ENCODE measurements at places on chromosomes 1 and 21.

DNA sequence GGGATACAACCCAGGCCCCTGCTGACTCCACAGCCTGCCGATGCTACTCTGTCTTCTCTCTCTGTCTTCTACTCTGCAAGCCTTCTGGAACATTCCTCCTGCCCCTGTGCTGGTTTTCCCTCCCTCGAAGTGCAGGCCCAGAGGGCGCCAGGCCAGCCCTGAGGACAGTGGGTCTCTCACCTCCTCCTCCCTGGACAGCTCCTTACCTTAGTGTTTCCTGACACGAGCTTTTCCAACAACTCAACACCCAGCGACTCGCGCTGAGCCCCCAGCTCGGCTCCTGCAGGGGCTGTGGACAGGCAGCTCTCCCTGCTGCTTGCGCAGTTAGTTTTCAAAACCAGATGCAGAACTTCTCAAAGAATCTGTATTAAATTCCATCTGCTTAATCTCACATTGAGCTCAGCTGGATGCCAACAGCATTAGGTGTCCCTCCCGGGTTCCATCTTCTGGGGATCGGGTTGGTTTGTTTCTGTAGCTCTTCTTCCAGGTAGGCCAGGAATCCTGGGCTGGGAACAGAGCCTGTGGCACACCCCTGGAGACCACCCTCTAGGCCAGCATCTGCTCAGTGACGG, 54.2 kb downstream of the PTPRU start:
- DNase-seq: no peak

- DNase-seq: no peak
Observed at GRCh38 chr1:51653127-51653526, 36.2 kb downstream of the OSBPL9 start.

GRCh38 chr1:202161151-202162046, 997 bp upstream of the PTPN7 start:
- DNase-seq: no peak

GRCh38 chr1:86382878-86383277, 13.2 kb downstream of the ODF2L start:
- DNase-seq: no peak

DNA sequence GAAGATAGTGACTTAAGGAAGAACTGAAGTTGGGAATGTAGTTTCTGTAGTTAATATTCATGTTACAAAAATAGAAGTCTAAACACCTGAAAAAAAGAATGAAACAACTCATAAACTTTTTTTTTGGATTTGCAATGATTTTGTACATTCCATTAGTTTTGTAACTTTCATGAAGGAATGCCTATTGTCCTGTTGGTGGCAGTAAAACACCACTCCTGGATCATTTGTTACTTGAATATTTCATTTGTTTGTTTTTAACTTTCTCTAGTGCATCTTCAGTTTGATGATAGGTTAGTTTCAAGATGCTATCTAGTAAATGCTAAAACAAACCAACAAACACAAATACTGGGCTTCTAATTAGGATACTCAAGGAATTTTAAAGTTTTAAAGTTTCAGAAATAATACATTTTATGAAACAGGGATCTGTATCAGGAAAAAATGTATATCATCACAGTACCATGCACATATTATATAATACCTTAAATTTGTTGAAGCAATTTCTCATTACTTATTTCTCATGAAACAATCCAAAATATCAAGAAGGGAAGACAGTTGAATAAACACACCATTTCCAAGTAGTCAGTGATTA, 229.7 kb upstream of the CACYBP start:
- peak; percentile 39 for DNase-seq

- DNase-seq: no peak
Observed at GRCh38 chr1:30730346-30731108, 7.1 kb upstream of the MATN1 start.

DNA sequence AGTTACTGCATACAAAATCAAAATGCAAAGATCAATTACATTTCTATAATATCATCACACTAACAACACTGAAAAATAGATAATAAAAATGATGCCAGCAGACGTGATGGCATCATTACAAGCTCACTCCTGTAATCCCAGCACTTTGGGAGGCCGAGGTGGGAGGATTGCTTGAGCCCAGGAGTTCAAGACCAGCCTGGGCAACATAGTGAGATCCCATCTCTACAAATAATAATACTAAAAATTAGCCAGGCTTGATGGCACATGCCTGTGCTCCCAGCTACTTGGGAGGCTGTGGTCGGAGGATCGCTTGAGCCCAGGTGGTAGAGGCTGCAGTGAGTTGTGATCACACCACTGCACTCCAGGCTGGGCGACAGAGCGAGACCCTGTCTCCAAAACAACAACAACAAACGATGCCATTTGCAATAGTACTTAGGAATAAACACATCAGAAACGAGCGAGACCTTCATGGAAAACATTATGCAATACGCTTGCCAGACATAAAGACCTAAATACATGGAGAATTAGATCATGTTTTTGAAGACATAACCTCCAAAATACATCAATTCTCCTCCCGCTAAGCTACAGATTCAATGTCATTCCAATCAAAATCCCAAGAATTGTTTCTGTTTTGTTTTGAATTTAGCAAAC, 86.6 kb upstream of the ERRFI1 start:
- DNase-seq: no peak

- DNase-seq: no peak
Observed at GRCh38 chr1:173506437-173506836, 29.3 kb downstream of the PRDX6 start.

DNA sequence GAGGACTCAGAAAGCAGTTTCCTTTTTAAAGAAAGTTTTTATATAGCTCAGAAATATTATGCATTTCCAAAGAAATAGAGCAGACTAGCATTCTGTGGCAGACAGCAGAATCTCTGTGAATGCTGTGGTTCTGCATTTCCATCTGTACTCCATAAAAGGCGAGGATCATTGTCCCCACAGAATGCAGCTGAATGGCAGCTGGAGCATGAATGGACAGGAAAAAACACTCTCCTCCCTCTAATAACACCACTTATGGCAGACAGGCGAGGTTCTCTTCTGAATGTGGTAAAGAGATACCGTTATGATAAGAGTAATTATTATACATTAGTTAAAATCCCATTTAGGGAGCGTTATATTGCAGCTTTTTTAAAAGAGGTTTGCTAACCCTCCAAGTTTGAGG, 81.4 kb upstream of the WLS start:
- DNase-seq: no peak

DNA sequence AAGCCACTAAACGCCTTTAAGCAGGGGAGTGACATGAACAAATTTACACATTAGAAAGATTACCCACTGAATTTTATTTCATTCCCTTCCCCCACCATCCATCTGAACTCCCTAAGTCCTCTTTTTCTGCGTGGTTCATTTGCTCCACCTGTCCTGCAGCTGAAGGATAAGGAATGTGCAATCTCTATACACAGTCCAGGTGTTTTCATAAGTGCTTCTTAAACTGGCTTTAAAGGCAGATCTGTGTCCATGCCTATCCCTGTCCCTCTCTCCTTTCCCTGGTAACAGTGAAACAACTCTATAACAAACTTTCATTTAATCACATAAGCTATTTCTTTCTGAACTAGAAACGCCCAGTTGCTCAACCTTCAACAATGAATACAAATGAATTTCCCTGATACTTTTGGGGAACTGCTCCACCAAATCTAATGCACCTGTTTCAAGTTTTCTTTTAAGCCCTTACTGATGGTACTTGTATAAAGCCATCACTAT, 8.4 kb downstream of the GSTM3 start:
- no peak for DNase-seq

- peak; percentile 7 for DNase-seq
Observed at GRCh38 chr1:157878059-157878458, 36.5 kb upstream of the CD5L start.

GRCh38 chr1:164830628-164831027, 271.6 kb downstream of the PBX1 start:
- no peak for DNase-seq

- no peak for DNase-seq
Observed at GRCh38 chr1:157132111-157132510, 6.1 kb downstream of the ETV3 start.

Data from glomerular endothelial cell (primary cell).